ENCODE measurements at places on chromosomes 12 and 14. TPM values are rescaled to one million over a fixed set of nuclear protein-coding genes. Genes with fewer than 3 reads are reported as not detected.

Gene PTPN21
- 4.4 TPM for total RNA-seq

Gene DAZAP2
- 58.5 TPM for total RNA-seq

Gene VWF
- 531 TPM for total RNA-seq

Gene CCDC184
- under 0.01 TPM for total RNA-seq

Gene ISM2
- under 0.01 TPM for total RNA-seq

Gene DENND5B
- 7.8 TPM for total RNA-seq

Gene ZC3H14
- 41.6 TPM for total RNA-seq

Gene ABCC9
- total RNA-seq, result 0.15 TPM

Gene DTX3
- 8.1 TPM for total RNA-seq

Gene PLEKHD1
- total RNA-seq, result under 0.01 TPM

Gene MMP17
- 7.4 TPM for total RNA-seq

Gene RFX4
- total RNA-seq, result not detected

Gene ANO2
- 16.2 TPM for total RNA-seq

Gene RPAP3
- 14.0 TPM for total RNA-seq

Gene SP1
- 16.9 TPM for total RNA-seq

Gene GPR65
- not detected for total RNA-seq

Gene ZDHHC22
- not detected for total RNA-seq

Measured in epithelial cell of umbilical artery (primary cell).